Effector memory CD4-positive, alpha-beta T cell (primary cell): ENCODE measurements at places on chromosomes 11 and 22.

GRCh38 chr11:62401811-62402210 lies 17.0 kb upstream of the SCGB1A1 start:
- peaks cover 19% of the 10 kb centered on the region for H3K4me1 ChIP-seq
- peak overlapping the region; percentile 41 for H3K4me3 ChIP-seq
- no peaks in the 10 kb centered on the region for H3K27me3 ChIP-seq
- no peak for DNase-seq

GRCh38 chr11:18594999-18595749 lies 4.4 kb upstream of the MISFA start:
- DNase-seq: no peak
- H3K4me1 ChIP-seq: peaks cover 4% of the 10 kb centered on the region
- no peaks in the 10 kb centered on the region for H3K36me3 ChIP-seq
- no peak overlapping the region for H3K4me3 ChIP-seq

DNA sequence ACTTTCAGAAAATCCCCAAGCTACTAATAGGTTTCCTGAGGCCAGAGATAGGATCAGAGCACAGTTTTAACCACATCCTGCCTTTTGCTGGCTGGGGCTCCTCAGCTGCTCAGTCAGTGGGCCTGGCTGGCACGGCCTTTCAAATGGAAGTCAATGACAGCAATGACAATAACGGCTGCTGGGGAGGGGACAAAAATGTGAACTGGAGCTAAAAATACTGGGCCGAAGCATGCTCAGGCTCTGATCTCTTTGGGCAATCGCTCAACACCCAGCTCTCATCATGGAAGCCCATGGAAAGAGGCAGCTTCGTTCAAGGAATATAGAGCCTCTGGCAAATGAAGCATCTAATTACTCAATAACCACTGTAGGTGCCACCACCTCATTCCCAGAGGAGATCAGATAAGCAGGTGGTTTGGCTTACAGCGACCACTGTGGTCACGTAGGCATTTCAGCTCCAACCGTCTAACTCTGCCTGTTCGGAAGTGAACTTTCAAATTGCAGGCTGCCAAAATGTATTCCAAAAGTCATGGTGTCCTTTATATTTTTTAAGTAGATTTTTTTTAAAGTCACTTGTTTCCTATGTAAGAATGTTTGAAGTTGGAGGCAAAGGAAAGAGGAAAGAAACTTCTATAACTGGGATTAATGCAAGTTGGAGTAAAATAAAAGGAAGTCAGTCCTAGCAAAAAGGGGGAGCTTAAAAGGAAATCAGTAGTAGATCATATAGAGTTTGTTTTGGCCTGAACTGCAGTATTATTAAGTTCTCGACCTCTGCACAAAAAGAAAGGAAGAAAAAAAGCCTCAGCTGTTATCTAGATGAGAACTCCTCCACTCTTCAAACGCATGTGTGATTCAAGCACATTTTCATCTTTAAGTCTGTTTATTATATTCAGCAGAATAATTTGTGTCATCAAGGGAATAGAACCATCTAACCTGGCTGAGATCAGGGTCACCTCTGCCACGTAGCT lies 14.1 kb downstream of the WT1 start:
- peaks cover 2% of the 10 kb centered on the region for H3K27me3 ChIP-seq
- no peak overlapping the region for H3K27ac ChIP-seq
- peaks cover 20% of the 10 kb centered on the region for H3K4me1 ChIP-seq
- no peaks in the 10 kb centered on the region for H3K36me3 ChIP-seq
- H3K4me3 ChIP-seq: peak overlapping the region; percentile 8

DNA sequence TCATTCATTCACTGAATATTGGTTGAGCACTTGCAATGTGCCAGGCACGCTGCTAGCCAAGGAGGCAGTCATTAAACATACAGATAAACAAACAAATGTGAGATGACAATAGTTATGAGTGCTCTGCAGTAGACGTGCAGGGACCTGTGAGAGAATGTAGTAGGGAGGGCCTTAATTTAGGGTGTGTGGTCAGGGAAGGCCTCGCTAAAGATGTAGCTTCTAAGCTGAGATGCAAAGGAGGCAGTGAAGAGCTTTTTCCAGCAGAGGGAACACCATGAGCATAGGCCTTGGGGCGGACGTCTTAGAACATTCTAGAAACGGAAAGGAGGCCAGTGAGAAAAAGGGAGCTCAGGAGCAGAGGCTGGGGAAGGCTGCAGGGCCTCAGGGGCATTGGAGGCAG lies 789 bp upstream of the NCF4 start:
- H3K27ac ChIP-seq: no peak overlapping the region
- H3K36me3 ChIP-seq: no peaks in the 10 kb centered on the region
- H3K27me3 ChIP-seq: no peaks in the 10 kb centered on the region
- DNase-seq: no peak
- no peak overlapping the region for H3K4me3 ChIP-seq

GRCh38 chr11:44863231-44863630 lies 87.5 kb downstream of the TP53I11 start:
- H3K27me3 ChIP-seq: no peaks in the 10 kb centered on the region
- no peak for DNase-seq
- H3K36me3 ChIP-seq: peaks cover 17% of the 10 kb centered on the region
- peaks cover 27% of the 10 kb centered on the region for H3K4me1 ChIP-seq
- no peak overlapping the region for H3K4me3 ChIP-seq

DNA sequence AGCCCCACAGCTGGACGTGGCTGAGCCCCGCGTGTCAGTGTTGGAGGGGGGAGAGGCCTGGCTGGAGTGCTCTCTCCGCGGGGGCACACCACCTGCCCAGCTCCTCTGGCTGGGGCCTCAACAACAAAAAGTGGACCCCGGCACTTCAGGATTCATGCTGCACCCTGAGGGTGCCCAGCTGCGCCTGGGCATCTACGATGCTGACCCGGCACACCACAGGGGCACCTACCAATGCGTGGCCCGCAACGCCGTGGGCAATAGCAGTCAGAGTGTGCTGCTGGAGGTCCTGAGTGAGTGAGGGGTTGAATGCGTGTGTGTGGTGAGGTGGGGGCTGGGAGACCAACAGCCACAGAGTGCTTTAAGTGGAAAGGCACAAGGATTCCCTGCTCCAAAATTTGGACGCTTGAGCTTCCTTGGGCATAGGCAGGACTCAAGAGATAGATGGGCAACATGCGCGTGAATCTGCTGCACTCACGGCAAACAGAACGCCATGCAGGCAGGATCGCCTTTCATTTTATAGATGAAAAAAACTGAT lies 7.6 kb downstream of the VSIG10L2 start:
- no peaks in the 10 kb centered on the region for H3K4me1 ChIP-seq
- H3K4me3 ChIP-seq: no peak overlapping the region
- no peak overlapping the region for H3K27ac ChIP-seq
- no peaks in the 10 kb centered on the region for H3K36me3 ChIP-seq
- DNase-seq: no peak

- H3K4me1 ChIP-seq: no peaks in the 10 kb centered on the region
- DNase-seq: no peak
- H3K27me3 ChIP-seq: no peaks in the 10 kb centered on the region
- no peak overlapping the region for H3K27ac ChIP-seq
- no peaks in the 10 kb centered on the region for H3K36me3 ChIP-seq
- H3K4me3 ChIP-seq: no peak overlapping the region
These were observed 519.0 kb downstream of the TBC1D22A start for GRCh38 chr22:47281126-47282106.

DNA sequence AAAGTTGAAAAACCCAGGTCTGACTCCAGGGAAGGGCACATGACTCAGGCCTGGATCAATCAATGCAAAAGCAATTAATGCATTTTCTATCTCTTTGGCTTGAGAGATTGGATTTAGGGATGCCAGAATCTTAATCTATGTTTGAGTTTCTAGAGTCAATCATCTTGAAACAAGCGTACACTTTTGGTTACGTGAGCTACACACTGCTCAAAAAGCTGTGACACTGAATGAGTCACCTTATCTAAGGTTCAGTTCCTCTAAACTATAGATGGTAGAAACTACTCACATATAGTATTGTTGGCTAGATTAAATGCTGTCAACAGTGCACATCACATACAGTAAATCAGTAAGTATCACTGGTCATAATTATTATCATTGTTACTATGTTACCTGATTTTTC lies 24.2 kb downstream of the MRE11 start:
- peaks cover 9% of the 10 kb centered on the region for H3K36me3 ChIP-seq
- H3K27me3 ChIP-seq: no peaks in the 10 kb centered on the region
- no peak overlapping the region for H3K4me3 ChIP-seq
- no peaks in the 10 kb centered on the region for H3K4me1 ChIP-seq
- H3K27ac ChIP-seq: no peak overlapping the region

GRCh38 chr11:34431979-34432378 lies 6.8 kb upstream of the CAT start:
- no peak overlapping the region for H3K4me3 ChIP-seq
- H3K4me1 ChIP-seq: no peaks in the 10 kb centered on the region
- H3K27me3 ChIP-seq: no peaks in the 10 kb centered on the region
- no peak overlapping the region for H3K27ac ChIP-seq

GRCh38 chr11:117459123-117459978 lies 131.7 kb downstream of the CEP164 start:
- H3K27me3 ChIP-seq: no peaks in the 10 kb centered on the region
- H3K36me3 ChIP-seq: no peaks in the 10 kb centered on the region
- no peaks in the 10 kb centered on the region for H3K4me1 ChIP-seq
- H3K4me3 ChIP-seq: no peak overlapping the region

GRCh38 chr11:101470419-101470818 lies 113.4 kb downstream of the TRPC6 start:
- H3K36me3 ChIP-seq: no peaks in the 10 kb centered on the region
- no peaks in the 10 kb centered on the region for H3K4me1 ChIP-seq
- H3K27me3 ChIP-seq: no peaks in the 10 kb centered on the region
- H3K4me3 ChIP-seq: no peak overlapping the region
- H3K27ac ChIP-seq: no peak overlapping the region

- no peak for DNase-seq
- H3K4me3 ChIP-seq: no peak overlapping the region
- no peaks in the 10 kb centered on the region for H3K27me3 ChIP-seq
- no peak overlapping the region for H3K27ac ChIP-seq
- H3K4me1 ChIP-seq: no peaks in the 10 kb centered on the region
These were observed 7.4 kb upstream of the GNAZ start for GRCh38 chr22:23062616-23063538.

GRCh38 chr22:50568626-50569025 lies 5.9 kb upstream of the SYCE3 start:
- no peak overlapping the region for H3K27ac ChIP-seq
- H3K27me3 ChIP-seq: no peaks in the 10 kb centered on the region
- peaks cover 3% of the 10 kb centered on the region for H3K4me1 ChIP-seq

GRCh38 chr11:10674911-10675440 lies 18.6 kb downstream of the IRAG1 start:
- no peaks in the 10 kb centered on the region for H3K4me1 ChIP-seq
- H3K27ac ChIP-seq: no peak overlapping the region
- no peaks in the 10 kb centered on the region for H3K27me3 ChIP-seq
- H3K4me3 ChIP-seq: no peak overlapping the region
- DNase-seq: no peak
- no peaks in the 10 kb centered on the region for H3K36me3 ChIP-seq

- H3K4me1 ChIP-seq: peaks cover 34% of the 10 kb centered on the region
- H3K4me3 ChIP-seq: no peak overlapping the region
- H3K27ac ChIP-seq: no peak overlapping the region
These were observed 2.6 kb upstream of the CEND1 start for GRCh38 chr11:792535-792821.

DNA sequence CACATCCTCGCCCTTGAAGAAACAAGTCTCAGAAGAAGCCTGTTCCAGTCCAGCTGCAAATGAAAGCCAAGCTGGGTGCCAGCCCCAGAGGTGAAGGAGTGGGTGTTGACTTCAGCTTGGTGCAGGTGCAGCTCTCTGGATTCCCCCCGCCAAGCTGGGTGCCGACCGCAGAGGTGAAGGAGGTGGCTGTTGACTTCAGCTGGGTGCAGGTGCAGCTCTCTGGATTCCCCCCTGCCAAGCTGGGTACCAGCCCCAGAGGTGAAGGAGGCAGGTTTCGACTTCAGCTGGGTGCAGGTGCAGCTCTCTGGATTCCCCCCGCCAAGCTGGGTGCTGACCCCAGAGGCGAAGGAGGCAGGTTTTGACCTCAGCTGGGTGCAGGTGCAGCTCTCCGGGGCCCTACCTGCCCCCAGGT lies 1234.0 kb downstream of the TBC1D22A start:
- no peaks in the 10 kb centered on the region for H3K36me3 ChIP-seq
- no peak for DNase-seq
- no peak overlapping the region for H3K4me3 ChIP-seq
- H3K4me1 ChIP-seq: no peaks in the 10 kb centered on the region
- no peaks in the 10 kb centered on the region for H3K27me3 ChIP-seq

DNA sequence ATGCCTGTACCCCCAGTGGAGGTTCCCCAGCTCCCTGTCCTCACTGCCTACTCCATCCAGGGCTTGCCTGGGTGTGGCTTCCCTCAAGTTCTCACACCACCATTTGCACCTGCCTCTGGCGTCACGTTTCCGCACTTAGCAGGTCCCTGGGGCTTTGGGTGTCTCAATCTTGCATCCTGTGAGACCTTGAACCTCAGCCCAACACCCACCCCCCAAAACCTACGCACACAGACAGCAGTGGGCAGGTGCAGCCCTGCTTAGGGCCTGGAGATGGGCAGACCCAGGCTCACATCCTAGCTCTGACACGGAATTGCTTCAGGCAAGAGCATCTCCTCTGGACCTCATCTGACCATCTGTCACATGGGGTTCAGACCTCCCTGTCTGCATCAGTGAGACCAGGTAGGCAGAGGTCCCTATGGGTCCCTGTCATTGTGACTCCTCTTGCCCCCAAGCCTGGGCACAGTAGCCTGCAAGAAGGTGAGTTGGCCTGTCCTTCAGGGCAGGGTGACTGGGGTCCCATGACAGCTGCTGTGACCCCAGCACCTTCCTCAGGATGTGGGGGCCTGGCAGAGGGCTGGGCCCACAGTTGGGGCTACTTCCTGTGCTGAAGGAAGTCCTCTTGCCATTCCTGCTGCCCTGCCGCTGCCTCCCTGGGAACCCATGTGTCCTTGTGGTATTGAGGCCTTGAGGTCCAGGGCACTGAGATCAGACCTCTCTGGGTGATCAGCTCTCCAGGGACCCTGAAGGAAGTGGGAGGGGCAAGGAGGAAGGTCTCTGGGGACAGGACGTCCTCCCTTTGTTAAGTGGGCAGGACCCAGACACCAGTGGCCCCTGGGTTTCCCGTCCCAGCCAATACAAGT lies 2.0 kb downstream of the SIPA1 start:
- peak overlapping the region; percentile 92 for H3K27ac ChIP-seq
- peak overlapping the region; percentile 59 for H3K4me3 ChIP-seq
- H3K36me3 ChIP-seq: peaks cover 47% of the 10 kb centered on the region
- no peaks in the 10 kb centered on the region for H3K27me3 ChIP-seq
- H3K4me1 ChIP-seq: peaks cover 45% of the 10 kb centered on the region

GRCh38 chr22:28025333-28025732 lies 106.3 kb upstream of the PITPNB start:
- no peak overlapping the region for H3K27ac ChIP-seq
- H3K4me1 ChIP-seq: no peaks in the 10 kb centered on the region
- no peaks in the 10 kb centered on the region for H3K27me3 ChIP-seq
- DNase-seq: no peak

DNA sequence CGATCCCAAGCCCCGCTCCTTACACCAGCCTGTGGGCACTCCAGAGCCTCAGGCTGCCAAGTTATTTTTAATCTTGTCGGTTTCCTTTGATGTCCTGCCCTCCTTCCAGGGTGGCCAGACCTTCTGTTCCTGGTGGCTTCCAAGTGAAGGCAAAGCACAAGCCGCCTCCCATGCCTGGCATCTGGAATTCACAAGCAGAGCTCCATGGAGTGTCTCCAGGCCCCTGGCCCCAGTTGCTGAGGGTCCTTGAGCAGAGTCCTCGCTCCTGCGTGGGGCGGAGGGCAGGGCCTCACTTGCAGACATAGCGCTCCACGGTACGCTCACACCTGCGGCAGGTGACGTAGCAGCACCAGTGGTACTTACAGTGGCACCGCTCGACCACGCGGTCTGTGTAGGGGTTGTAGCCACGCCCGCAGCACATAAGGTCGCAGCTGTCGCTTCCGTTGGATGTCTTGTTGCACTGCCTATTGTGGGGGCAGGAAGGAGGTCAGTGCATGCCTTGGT lies 19.5 kb downstream of the WNT11 start:
- H3K27me3 ChIP-seq: no peaks in the 10 kb centered on the region
- no peak overlapping the region for H3K4me3 ChIP-seq
- no peaks in the 10 kb centered on the region for H3K36me3 ChIP-seq
- H3K27ac ChIP-seq: no peak overlapping the region
